ENCODE measurements at places on chromosomes 16 and 17.

GRCh38 chr16:57262841-57263540, 17.9 kb downstream of the ARL2BP start:
- DNase-seq: no peak

- no peak for DNase-seq
Measured at GRCh38 chr17:82961366-82962162, 117.8 kb upstream of the METRNL start.

GRCh38 chr16:25553711-25554436, 137.9 kb upstream of the HS3ST4 start:
- no peak for DNase-seq

GRCh38 chr16:78480588-78480987, 381.1 kb downstream of the WWOX start:
- no peak for DNase-seq

- no peak for DNase-seq
Measured at GRCh38 chr17:41415833-41416335, 8.5 kb downstream of the KRT37 start.

DNA sequence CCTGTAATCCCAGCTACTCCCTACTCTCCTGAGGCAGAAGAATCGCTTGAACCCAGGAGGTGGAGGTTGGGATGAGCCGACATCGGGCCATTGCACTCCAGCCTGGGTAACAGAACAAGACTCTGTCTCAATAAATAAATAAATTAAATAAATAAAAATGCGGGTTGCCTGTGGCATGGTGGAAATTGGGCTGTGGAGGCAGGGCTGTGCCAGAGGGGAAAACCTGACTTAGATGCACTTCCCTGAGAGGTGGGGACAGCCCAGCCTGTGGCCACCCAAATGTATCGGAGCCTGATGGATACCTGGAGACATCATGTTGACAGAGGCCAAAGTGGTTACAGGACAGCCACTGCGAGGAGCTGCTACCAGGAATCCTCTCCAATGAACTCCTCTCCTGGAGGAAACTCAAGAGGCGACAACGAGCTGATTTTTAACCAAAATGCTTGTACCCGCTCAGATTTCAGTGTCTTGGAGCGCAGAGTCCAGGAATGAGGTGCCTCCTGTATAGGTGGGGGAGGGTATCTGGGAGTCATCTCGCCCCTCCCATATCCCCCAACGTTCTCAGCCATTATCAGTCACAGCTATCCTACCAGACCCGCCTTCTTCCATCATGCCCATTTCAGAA, 32.3 kb downstream of the DDX19A start:
- no peak for DNase-seq

- no peak for DNase-seq
Measured at GRCh38 chr16:8741636-8742035, 55.8 kb downstream of the TMEM186 start.

- no peak for DNase-seq
Measured at GRCh38 chr17:9037736-9038135, 16.4 kb downstream of the NTN1 start.

- DNase-seq: no peak
Measured at GRCh38 chr17:69872675-69873262, 202.3 kb upstream of the KCNJ16 start.

DNA sequence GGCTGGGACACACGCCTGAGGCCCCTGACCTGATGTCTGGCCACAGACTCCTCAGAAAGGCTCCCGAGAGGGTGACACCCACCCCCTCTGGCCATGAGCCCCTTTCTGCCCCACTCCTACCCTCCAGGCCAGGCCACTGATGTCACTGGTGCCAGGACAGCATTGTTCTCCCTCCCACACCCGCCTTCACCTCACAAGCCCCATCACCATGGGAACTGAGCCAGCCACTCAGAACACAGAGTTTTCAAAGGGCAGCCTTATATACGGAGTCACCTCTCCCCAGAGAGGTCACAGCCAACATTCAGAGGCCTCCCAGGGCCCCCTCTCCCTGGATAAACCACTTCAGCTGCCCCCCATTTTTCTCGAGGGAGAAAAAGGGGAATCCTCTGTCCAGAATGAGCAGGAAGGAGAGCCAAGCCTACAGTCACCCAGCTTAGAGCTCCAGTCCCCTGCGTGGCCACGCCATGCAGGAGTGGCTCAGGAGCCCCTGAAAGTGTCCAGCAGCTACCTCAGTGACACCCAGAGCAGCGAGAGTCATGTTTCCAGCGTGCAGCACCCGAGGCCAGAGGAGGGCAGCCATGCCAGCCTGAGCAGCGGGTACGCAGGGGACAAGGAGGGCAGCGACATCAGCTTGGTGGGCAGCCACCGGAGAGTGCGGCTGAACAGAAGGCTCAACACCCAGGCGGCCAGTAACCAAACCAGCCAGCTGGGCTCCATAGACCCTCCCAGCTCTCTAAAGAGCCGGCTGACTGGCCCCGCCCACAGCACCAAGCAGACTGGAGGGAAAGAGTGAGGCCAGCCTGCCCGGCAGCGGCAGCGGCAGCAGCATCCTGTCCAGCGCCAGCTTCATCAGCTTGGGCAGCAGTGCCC, at the start of gene C16orf82:
Gene C16orf82 (plus strand): TSS at position 260 of the 870 bp plus-strand sequence.
- no peak for DNase-seq

DNA sequence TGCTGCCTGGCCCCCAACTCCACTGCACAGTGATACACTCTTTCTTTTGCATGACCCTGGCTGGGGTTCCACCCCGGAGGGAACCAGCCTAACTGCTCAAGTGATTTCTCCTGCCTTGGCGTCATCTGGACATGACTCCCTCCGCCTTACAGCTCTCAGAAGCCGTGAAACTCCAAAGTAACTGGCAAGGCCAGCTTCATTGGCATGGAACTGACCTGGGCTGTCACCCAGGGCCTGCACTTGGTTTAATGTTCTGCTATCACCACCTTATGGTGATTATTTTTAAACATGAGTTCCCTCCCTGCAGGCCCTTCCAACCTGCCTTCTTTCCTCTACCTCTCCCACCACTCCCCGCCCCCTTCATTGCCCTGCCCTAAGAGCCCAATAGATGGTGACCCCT, 139.7 kb upstream of the CDH5 start:
- DNase-seq: no peak

DNA sequence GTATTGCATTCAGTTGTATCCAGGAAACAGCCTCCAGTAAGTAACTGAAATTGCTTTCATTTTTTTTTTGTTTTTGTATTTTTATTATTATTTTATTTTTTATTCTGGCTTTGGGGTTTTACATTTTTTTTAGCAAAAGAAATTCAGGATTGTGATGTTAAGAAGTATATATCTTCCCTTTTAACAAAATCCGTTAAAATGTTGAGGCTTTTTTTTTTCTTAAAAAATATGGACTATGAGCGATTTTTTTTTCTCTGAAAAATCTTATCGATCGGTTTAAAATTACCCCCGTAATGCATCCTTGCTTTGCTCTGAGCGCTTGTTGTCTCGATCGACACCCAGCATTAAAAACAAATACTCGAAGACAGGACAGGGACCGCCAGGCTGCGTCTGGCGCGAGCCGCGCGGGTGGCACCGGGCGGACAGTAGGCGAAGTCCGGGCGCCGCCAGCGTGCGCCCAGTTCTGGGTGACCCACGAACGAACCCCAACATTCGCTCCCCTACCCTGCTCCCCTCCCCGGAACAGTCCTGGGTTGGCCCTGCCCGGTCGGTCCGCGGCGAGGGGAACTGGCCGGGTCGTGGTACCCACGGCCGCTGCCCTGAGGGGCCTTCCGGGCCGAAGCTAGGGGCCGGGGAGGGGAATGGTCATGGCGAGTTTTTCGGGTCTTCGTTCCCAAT, 482 bp downstream of the BAHCC1 start:
- DNase-seq: no peak

- no peak for DNase-seq
Measured at GRCh38 chr17:2549392-2550211, 37.9 kb upstream of the METTL16 start.

DNA sequence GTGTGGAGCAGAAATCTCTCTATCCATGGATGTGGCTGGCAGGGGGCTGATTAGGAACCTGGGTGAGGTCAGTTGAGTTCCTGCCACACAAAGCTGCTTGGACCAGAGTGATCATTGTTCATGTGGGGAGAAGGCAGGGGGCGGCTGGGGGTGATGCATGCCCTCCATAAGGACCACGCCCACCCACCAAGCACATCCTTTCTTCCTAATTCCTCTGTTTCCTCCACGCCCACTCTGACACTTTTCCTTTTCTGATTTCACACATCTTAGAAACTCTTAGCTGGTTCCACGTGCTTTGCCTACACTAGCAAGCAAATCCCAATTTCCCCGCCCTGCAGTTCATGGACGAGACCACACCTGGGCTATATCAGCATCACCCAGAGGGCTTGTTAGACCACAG, 108.5 kb downstream of the SDK2 start:
- DNase-seq: no peak

GRCh38 chr17:31595666-31596381, 204.3 kb downstream of the RAB11FIP4 start:
- DNase-seq: no peak

GRCh38 chr16:51419768-51420167, 268.7 kb upstream of the SALL1 start:
- no peak for DNase-seq

GRCh38 chr17:63437287-63438091, 8.6 kb downstream of the CYB561 start:
- DNase-seq: no peak

- no peak for DNase-seq
Measured at GRCh38 chr16:86258713-86259112, 251.6 kb upstream of the FOXF1 start.

GRCh38 chr17:17742133-17742621, 60.9 kb downstream of the RAI1 start:
- no peak for DNase-seq

DNA sequence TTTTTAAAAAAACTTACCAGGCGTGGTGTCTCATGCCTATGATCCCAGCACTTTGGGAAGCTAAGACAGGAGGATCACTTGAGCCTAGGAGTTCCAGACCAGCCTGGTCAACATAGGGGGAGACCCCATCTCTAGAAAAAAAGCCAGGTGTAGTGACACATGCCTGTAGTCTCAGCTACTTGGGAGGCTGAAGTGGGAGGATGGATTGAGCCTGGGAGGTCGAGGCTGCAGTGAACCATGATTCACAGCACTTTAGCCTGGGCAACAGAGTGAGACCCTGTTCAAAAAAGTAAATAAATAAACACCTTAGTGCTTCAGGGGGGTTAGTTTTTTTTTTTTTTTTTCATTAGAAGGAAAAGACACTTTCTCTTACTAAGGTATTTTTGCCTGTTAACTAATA, 58.9 kb upstream of the LRRC37A3 start:
- DNase-seq: no peak

- DNase-seq: no peak
Measured at GRCh38 chr16:31206776-31207175, 4.2 kb upstream of the PYCARD start.

GRCh38 chr17:59783221-59784047, 76.0 kb downstream of the VMP1 start:
- DNase-seq: no peak

GRCh38 chr17:56675876-56676660, 82.6 kb downstream of the NOG start:
- no peak for DNase-seq

GRCh38 chr17:76585033-76585648, 519 bp downstream of the ST6GALNAC2 start:
- no peak for DNase-seq

GRCh38 chr17:16425698-16426659, 10.6 kb downstream of the TRPV2 start:
- DNase-seq: no peak

DNA sequence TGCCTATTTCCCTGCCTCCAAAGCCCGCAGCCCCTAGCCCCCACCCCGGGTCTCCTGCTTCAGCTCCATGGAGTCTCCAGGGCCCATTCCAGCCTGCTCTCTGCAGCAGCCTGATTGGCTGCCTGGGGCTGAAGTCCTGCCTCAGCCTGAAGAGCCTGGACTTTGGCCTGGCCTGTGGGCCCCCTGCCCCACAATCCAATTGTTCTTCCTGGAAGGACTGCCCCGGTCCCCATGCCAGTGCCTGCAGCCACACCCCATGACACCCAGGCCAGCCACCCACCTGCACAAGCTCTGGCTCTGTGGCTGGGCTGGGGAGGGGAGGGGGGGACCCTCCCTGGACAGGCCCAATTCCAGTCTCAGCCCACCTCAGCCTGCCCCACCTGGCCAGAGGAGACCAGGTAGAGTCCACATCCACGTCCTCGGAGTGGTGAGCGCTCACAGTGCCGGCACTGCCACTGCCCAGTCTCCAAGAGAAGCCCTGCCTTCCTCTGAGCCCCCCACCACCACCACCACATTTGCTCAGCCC, 12.3 kb downstream of the ENPP7 start:
- no peak for DNase-seq

- DNase-seq: no peak
Measured at GRCh38 chr16:66802159-66802558, 775 bp upstream of the TERB1 start.

- no peak for DNase-seq
Measured at GRCh38 chr16:75219838-75220237, 1.1 kb downstream of the CTRB1 start.

GRCh38 chr16:17748044-17748719, 277.4 kb upstream of the XYLT1 start:
- DNase-seq: no peak

- DNase-seq: no peak
Measured at GRCh38 chr17:66755101-66755943, 79.6 kb upstream of the CACNG5 start.

DNA sequence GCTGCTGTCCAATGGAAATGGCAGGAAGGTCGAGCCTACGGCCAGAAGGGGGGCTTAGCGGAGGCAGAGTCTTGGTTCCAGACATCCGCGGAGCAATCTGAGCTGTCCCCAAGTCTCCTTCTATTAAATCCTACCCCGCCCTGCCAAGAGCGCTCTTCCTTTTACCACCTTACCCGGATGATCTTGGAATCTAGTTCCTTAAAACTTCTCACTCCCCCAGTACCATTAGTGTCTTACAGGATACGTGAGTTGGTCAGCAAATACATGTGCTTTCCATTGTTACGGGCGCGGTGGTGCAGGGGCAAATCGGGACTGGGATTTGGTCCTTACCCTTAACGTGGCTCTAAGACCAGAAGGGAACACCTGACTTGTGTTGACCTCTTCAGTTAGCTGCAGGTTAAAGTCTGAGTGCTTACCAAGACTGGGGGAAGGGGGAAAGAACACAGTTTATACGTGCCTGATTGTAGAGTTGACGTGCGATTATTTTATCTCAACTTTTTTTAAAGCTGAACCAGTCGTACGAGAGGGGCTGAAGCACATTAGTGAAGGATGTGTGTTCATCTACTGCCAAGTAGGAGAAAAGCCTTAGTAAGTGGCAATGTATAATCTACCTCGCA, 495 bp downstream of the TXNDC17 start:
- no peak for DNase-seq

- DNase-seq: no peak
Measured at GRCh38 chr16:12255473-12255872, 278.9 kb downstream of the SNX29 start.

- DNase-seq: no peak
Measured at GRCh38 chr16:63057341-63057740, 1021.1 kb upstream of the CDH8 start.

GRCh38 chr17:75365931-75366275, 39.6 kb downstream of the GRB2 start:
- DNase-seq: no peak
